Activated CD8-positive, alpha-beta T cell treated with anti-CD3 and anti-CD28 coated beads, Interleukin-2, amount 10 ng/mL, durations not matched to agents 7 days and 5 days (primary cell): ENCODE measurements at places on chromosomes 7 and 10.

GRCh38 chr7:5704534-5704922, 76.9 kb downstream of the RNF216 start:
- DNase-seq = peak; percentile 80

DNA sequence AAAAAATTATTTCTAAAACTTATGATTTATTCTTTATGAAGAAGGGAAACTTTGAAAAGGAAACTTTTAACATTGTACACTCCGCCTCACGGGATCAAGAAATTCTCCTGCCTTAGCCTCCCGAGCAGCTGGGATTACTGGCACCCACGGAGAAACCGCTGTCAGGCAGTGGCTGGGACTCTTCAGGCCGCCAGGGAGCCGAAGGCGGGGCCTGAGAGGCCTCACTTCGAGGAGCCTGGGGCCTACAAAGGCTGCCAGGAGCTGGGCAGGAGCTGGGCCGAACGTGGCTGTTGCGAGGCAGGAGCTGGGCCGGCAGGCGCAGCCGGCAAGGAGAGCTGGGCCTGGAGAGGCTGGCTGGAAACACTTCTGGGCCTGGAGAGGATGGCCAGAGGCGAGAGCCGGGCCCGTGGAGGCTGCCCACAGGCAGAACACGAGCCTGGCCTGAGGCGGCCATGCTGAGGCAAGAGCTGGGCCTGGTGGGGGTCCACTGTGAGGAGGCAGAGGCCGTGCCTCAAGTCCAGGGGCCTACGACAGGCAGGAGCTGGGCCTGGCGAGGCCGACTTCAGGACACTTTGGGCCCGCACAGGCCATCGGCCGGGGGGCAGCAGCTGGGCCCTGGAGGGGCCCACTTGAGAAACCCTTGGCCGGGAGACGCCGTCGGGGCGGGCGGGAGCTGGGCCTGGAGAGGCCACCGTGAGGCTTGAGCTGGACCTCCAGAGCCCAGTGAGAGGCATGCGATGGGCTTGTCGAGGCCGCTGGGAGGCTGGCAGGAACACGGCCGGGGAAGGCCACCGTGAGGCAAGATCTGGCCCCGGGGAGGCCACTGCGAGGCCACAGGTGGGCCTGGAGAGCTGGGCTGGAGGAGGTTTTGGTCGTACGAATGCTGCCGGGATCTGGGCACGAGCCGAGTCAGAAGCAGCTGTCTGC, 23.7 kb downstream of the MDH2 start:
- no peak for DNase-seq

DNA sequence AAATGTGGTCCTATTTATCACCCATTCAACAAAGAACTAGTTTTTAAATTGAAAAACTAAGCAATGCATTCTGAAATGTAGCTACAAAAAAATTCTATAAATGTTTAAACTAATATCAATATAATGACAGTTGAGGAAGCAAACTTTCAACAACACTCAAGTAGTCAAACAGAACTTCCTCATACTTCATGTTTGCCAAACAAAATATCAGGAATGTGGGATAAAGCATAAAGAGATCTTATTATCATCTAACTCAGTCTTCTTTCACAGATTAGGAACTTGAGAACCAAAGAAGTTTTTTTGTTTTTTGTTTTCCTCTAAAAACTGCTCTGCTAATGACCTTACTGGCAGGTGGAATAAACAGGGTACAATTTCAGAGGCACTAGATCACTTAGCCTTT, 116.2 kb downstream of the JAZF1 start:
- no peak for DNase-seq

- peak; percentile 73 for DNase-seq
These were observed 29.3 kb upstream of the ADD3 start for GRCh38 chr10:109978481-109978880.

DNA sequence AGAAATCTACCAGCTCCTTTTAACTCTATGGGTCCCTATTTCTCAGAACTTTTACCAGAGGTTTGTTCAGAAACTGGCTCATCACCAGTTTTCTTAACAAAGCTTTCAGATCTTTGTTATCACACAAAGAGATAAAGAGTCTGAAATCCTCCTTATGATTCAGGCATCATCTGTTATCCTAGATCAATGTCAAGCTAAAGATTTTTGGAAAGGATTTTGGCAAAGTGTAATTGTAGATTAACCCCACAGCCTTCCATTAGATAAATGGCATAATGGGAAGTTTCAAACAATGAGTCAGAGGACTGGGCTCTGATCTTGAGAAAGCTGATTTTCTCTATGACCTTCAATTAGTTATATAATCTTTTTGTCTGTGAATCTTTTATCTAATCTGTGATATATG, 192.2 kb downstream of the NXPH1 start:
- DNase-seq = no peak

DNA sequence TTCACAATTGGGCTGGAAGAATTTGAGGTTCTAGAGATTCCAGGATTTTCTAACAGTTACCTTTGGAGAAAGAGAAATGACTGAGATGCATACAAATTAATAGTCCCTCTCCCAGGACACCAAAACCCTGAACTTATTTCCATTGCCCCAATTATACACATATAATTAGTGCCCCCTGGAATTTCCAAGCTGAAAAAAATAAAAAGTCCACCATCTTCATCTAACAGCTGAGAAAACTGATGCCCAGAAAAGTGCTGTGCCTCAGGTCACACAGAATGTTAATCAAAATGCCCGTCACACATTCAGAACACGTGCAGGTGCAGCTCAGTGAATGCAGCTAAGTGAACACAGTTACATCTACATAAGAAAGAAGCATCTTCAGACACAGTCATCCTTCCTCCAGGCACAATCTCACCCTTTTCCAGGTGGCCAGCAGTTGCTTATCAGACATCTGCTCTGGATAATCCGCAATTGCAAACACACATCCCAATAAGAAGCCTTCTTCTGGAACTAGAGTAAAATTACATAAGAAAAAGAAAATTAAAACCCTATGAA, 35.4 kb downstream of the PAXIP1 start:
- DNase-seq = no peak

GRCh38 chr7:55774327-55775050, 88.1 kb downstream of the SEPTIN14 start:
- no peak for DNase-seq

- no peak for DNase-seq
These were observed 80.4 kb downstream of the VSTM4 start for GRCh38 chr10:49034925-49035324.

GRCh38 chr10:86833969-86834368, 77.5 kb downstream of the BMPR1A start:
- no peak for DNase-seq

DNA sequence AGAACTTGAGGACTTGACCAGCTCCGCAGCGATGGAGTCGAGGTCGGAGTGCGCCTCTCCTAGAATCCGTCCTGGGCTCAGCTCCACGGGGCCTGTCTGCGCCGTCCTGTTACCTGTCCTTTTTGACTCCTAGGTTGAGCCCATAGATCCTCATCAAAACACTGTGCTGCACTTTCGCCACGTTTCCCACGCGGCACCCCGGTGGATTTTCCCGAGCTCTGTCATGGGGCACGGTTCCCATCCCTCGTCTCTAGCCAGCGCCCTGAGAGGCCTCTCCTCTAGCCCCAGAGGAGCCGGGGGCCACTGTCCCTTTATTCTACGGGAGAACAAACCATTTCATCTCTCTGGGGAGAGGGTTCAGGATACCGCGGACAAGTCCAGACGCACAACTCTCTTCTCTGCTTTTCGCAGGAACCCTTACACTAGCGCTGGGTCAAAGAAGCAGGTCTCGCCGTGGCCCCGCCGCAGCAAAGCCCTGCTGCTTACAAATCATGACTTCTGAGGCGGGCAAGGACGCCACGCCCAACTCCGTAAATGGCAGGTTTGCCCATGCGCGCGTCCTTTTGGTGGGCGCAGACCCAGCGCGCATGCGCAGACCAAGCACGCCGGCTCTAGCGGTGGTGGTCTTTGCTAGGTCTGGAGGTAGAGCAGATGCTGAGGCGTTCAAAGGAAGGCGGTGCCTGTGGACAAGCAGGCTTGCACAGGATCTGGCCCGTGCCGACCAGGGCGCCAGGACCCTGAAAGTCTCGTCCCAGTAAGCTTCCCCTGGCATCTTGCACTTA, 10.3 kb upstream of the ANKRD7 start:
- peak; percentile 84 for DNase-seq

- DNase-seq = peak; percentile 40
These were observed 358.4 kb downstream of the KCNMA1 start for GRCh38 chr10:77279207-77279606.

DNA sequence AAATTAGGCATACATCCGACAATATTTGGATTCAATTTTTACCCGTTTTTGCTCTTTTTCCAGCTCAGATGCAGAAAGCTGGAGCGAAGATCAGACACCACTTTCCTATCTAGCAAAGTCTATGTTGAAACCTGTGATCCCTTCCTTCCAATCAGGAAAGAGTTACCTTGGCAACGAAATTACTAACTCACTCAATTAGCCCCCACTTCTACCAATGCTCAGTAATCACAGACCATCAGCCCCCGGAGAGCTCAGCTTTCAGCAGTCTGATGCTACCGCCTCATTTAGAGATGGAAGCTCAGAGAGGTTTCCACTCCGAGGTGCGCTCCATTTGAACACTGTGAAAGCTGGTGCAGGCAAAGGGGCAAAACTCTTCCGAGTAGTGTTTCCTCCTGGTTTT, 6.7 kb downstream of the FRAT1 start:
- no peak for DNase-seq

- DNase-seq = no peak
These were observed 208.2 kb downstream of the CDK14 start for GRCh38 chr7:90804370-90804769.

DNA sequence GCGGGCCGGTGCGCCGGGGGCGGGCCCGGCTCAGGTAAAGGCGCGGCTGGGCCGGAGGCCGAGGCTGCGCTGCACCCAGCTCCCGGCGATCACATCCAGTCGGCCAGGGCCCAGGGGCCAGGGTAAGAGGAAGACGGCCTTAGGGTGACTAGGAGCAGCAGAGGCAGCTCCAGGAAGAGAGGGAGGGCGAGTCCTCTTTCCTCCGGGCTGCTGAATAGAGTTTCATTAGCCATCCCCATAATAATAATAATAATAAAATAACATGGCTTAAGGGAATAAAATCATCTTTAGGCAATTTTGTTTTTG, 44.8 kb upstream of the CDK1 start:
- DNase-seq = no peak
